CD4-positive, alpha-beta T cell treated with Interleukin-4 for 4 hours (primary cell): ENCODE measurements at places on chromosomes 2 and 18.

- peak; percentile 5 for DNase-seq
Measured at GRCh38 chr2:224638301-224638823, 53.2 kb upstream of the CUL3 start.

- DNase-seq = no peak
Measured at GRCh38 chr2:214843823-214844222, 34.3 kb upstream of the BARD1 start.

GRCh38 chr18:13382954-13383827, 164.6 kb downstream of the LDLRAD4 start:
- DNase-seq = peak; percentile 10

DNA sequence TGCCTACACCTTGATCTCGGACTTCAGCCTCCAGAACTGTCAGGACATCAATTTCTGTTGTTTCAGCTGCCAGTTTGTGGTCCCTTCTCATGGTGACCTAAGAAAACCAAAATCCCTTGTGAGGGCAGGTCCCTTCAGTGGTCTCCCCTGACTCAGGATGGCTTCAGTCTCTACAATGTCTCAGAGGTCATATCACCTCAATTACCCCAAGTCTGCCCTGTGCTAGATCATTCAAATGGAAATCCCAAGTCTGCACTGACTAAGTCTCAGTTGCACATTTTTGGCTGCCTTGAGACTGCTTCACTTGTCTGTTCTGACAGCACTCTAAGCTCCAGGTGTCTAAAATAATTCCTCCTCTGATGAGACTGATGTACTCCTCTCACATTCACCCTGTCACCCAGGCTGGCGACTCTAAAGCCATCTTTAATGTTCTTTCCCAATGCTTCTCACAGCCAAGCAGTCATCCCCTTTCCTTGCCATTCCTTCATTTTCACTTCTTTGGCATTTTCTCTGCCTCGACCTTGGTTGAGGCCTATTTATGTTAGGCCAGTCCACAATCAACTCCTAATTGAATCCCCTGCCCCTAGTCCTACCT, 470.8 kb downstream of the DLGAP1 start:
- DNase-seq = no peak

GRCh38 chr2:24206242-24206641, 31.4 kb downstream of the FAM228A start:
- DNase-seq = no peak
